ENCODE measurements at places on chromosomes 5 and 9. TPM values are rescaled to one million over a fixed set of nuclear protein-coding genes. Genes with fewer than 3 reads are reported as not detected.

CDC20B gene
- total RNA-seq = not detected

EQTN gene
- total RNA-seq = not detected

EDIL3 gene
- total RNA-seq = 170 TPM

SPINK4 gene
- not detected for total RNA-seq

C5orf34 gene
- total RNA-seq = 3.0 TPM

PHF24 gene
- 0.35 TPM for total RNA-seq

NRG2 gene
- total RNA-seq = 2.3 TPM

IL9 gene
- not detected for total RNA-seq

PCDHB3 gene
- total RNA-seq = 3.7 TPM

LTC4S gene
- total RNA-seq = 6.6 TPM

CENPP gene
- total RNA-seq = 13.6 TPM

SHROOM1 gene
- total RNA-seq = 15.4 TPM

DNA sequence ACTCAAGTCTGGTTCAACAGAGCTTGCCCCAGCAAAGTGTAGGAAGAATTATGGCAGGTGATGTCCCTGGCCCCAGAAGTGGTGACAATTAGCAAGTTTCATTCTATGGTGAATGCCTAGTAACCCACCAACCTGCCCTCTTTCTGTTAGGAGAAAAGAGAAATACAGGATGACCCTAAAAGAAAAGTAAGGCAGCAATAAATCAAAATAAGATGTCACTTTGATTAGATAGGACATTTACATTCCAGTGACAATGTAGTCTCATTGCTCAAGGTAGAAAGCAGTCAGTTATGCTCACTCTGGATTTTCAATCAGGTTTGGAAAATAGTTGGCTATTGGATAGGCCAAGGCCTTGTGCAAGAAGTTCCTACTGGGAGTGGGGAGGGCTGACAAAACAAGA is 5.6 kb upstream of the HSPA9 start:
- no peak for DNase-seq

- DNase-seq = no peak
These were observed 397.5 kb downstream of the TMEM167A start for GRCh38 chr5:82679660-82680059.

DNA sequence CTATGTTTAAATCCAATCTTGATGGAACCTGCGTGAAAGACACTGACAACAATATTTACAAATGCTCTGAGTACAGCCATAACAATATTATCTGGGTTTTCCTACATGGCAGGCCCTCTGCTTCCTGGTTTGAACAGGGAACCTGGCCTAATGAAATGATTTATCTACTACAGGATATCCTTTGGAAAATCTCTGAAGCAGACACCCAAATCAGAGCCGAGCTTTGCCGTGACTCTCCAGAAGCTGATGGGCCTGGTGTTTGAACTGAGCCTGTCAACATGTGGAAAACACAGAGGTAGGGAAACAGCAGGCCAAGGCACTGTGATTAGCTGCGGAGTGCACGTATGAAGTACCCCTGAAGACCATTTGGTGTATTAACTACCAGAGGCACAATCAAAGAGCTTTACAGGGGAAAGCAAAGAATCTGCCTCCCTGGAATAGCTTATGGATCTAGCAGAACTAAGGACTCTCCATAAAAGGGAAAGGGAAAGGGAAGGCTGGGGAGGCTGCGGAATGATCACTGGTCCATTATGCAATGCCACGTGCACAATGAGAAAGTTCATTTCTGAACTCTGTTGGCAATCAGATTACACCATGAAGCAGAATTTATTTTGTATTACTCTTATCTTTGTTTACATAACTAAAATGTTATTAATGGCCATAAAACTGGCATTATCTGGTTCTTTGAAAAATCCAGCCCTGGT is 321.9 kb downstream of the EBF1 start:
- DNase-seq = no peak

GRCh38 chr5:117943541-117943940 is 1044.8 kb downstream of the DTWD2 start:
- no peak for DNase-seq

DNA sequence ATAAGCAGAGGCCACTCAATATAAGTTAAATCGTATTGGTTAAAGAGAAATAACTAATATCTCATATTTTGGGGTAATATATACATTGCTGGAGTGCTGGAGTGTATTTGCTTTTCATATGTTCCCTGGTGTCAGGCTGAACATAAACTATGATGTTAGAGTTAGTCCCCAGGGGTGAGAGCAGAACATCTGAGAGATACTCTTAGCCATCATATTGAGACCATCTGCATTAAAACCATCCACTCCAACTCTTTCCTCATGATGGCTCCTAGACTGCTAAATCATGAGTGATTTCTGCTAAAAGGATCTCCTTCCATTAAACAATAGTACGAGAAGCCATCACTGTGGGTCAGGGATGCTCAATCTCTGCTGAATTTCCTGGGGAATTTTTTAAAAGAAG is 436.2 kb downstream of the DTWD2 start:
- DNase-seq = no peak

GRCh38 chr5:172556262-172556661 is 84.8 kb upstream of the NEURL1B start:
- no peak for DNase-seq

DNA sequence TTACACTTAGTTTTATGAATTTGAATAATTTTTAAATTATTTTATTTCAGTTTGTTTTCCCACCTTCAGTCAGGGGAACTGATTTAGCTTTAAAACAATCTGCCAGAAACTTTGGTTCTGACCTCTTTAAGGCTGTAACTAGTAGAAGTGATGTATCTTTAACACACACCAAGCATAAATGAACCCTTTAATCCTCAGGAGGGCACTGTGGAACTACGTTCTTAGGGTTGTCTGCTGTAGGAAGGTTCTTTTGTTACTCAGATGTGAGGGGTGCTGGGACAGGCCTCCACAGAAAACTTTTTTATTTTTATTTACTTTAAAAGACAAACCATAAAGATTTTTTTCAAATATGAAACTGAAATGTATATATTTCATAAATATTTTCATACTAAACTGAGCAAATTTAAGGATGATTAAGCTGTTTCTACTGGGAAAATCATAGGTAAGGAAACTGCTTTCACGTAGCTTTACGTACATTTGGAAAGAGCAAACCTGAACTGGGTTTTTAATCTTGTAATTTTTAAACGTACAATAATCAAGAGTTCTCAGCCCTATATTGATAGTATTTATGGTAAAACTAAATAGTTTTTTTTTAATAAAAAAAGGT is 5.3 kb downstream of the KLF4 start:
- DNase-seq = no peak

DNA sequence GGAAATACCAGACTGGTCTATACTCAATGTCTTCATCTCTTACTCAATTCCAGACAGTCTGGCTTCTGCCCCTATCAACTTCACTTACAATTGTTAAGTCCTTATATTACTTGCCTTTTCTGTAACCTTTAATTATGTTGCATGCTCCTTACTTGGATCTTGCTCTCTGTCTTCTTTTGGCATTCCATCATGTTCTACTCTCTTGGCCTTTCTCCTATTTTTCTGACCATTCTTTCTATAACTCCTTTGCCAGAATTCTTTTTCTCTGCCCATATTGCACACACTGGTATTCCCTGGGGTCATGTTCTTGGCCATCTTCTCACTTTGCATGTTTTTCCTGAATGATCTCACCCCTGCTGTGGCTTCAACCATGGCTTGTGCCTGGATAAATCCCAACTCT is 209.8 kb upstream of the ZNF462 start:
- no peak for DNase-seq

- DNase-seq = no peak
These were observed 96.3 kb upstream of the MEF2C start for GRCh38 chr5:88979244-88979643.

DNA sequence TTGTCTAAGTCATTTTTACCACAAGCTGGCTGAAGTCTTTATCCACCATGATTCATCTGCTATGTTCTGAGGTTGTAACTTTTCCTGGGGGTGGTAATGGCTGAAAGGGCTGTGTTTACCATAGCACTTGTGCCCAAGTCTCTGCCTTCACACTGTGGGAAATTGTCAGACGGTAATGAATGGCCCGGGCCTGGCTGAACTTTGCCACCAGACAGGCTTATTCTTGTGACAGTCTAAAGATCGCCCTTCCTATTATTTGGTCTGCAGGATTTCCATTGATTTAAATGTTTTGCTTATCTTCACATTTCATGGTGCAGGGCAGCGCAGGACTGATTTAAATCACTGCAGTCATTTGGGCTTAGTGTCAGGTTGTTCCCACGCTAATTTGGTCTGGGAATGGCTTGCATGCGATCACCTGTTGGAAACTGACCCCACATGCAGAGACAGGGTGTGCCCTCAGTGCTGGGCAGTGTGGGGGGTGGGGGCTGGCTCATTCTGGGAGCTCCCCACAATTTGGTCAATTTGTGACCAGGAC is 109.3 kb upstream of the ICE1 start:
- DNase-seq = no peak

GRCh38 chr5:69049151-69049550 is 44.7 kb upstream of the SLC30A5 start:
- DNase-seq = no peak

DNA sequence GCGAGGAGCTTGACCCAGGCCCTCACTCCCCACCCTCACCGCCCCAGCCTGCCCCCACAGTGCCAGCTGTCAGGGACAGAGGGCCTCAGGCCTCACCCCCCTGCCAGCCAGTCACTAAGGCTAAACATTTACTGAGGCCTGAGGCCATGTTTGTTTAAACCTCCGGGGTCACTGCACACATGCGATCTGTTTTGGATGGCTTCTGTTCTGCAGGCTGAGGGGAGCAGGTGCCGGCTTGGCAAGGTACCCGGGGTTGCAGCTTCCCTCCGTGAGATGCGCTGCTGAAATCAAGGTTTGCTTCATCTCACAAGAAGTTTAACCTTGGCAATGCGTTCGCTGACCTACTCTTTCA is 103.3 kb upstream of the BOD1 start:
- no peak for DNase-seq

Measured in thoracic aorta (tissue), 2 donors.